Daoy (cell line): ENCODE measurements at places on chromosomes 11 and 22. TPM values are rescaled to one million over a fixed set of nuclear protein-coding genes. Genes with fewer than 3 reads are reported as not detected.

- no peak for DNase-seq
These were observed 13.1 kb downstream of the CELSR1 start for GRCh38 chr22:46524203-46524740.

DNA sequence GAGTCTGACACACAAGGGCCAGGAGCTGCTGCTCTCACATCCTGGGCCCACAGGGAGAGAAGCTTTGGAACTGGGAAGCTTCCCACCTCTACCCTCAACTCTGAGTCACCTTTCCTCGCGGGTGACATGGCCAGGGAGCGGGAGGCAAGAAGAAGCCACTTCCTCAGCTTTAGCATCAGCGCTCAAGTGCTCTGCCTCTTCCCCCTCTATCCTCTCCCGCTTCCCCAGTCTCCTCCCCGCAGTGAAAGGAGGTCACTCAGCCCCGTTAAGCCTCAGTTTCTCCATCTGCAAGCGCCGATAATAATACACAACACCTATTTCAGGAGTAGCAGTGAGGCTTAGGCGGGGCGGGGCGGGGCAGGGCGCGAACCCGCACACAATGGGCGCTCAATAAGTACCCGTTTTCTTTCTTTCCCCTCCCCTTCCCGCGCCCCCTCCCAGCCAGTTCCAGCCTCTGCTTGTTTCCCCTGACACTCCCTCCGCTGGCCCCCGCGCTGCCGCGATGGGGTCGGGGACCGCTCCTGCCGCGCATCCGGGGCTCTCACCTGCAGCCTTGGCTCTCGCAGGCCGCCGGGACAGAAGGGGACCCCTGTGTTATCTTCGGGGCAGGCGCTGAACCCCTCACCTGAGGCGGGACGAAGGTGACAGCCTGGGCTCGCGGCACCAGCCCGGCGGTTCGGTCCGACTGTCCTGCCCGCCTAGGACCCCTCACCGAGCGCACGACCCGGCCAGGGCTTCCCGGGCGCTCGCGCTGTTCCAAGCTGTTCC, 892 bp downstream of the GDPD5 start:
- peak; percentile 76 for DNase-seq

The POU2AF2 gene
- total RNA-seq: not detected in 2 replicates

- no peak for DNase-seq
These were observed 62.4 kb downstream of the APOL1 start for GRCh38 chr22:36315325-36315724.

The SLC22A6 gene
- not detected in 2 replicates for total RNA-seq

DNA sequence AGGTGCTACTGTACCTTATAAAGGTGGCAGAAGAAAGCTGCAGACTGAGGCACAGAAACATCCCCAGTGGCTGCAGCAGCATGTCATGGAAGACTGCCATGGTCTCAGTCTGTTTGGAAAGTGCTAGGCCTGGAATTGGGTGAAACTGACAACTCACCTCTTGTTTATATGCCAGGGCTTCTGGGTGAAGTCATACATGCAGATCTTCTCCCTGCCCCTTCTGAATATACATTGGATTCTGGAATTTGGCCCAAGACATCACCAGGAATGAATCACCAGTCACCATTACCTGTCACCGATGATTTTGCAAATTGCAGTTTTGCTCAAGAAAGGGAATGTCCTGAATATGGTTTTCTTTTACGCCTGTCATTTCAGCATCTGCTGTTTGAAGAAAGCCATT, at the start of gene PLET1:
TSS of gene PLET1 (minus strand) at position 371 of the 400 bp plus-strand sequence. CDS start at position 100, 271 bp downstream.
- no peak for DNase-seq

The ARHGAP42 gene
- total RNA-seq: 6.7 and 6.9 TPM in 2 replicates

DNA sequence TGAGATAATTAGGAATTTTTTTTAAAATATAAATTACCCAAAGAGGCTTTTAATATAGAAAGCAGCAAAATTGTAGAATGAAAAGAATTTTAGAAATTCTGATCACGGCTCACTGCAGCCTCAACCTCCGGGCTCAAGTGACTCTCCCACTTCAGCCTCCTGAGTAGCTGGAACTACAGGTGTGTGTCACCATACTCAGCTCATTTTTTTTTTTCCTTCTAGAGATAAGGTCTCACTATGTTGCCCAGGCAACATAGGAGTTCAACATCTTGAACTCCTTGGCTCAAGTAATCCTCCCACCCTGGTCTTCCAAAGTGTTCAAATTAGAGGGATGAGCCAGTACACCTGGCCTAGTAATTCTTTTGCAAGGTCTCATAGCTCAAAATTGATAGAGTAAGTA, 76.7 kb downstream of the ATG16L2 start:
- DNase-seq: no peak

The HBD gene
- not detected in 2 replicates for total RNA-seq

The NAALADL1 gene
- total RNA-seq: not detected in 2 replicates

The DDIAS gene
- 18.2 and 21.4 TPM in 2 replicates for total RNA-seq

The A4GALT gene
- 3.5 and 5.6 TPM in 2 replicates for total RNA-seq

DNA sequence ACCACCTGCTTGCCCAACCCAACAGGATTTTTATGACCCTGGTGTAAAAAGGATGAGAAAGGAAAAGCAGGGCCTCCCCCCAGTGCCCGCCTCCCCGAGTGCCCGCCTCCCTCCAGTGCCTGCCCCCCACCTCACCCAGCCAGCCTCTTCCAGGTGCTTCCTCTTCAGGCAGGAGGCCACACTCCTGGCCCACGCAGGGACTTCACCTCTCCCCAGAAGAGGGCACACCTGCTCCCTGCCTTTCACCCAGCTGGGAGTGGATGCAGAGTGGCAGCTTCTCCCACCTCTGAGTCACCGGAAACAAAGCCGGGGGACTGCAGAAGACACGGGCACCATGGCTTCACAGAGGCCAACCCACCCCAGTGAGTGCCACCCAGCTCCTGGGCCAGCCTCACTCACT, 16.1 kb downstream of the CPT1A start:
- DNase-seq: peak; percentile 53

The CSNK2A3 gene
- 1.3 and 2.4 TPM in 2 replicates for total RNA-seq

The SLC25A45 gene
- total RNA-seq: 0.23 TPM in 1 of 2 replicates, not detected in the other

DNA sequence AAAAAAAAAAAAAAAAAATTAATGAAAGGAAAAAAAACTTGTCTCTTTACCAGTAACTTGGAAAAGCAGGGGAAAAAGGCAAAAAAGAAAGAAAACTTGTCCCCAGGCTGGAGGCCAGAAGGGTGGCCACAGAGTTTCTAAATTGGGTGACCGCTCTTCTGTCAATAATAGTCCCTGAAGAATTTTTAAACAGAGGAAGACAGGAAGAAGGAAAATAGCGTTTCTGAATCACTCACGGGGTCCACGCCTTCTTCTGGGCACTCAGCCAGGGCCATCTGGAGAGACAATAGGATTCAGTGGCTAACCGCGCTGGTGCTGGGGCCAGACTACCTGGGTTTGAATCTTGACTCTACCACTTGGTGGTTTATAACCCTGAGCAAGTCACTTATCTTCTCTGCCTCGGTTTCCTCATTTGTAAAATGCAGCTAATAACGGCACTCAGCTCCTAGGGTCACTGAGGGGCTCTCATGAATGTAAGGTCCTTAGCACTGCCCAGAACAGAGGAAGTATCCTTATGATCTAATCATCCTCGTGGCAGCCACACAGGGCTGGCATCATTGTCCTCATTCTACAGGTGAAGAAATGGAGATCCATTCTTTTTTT, 7.0 kb downstream of the C11orf86 start:
- peak; percentile 94 for DNase-seq

The MYO18B gene
- not detected in 2 replicates for total RNA-seq

DNA sequence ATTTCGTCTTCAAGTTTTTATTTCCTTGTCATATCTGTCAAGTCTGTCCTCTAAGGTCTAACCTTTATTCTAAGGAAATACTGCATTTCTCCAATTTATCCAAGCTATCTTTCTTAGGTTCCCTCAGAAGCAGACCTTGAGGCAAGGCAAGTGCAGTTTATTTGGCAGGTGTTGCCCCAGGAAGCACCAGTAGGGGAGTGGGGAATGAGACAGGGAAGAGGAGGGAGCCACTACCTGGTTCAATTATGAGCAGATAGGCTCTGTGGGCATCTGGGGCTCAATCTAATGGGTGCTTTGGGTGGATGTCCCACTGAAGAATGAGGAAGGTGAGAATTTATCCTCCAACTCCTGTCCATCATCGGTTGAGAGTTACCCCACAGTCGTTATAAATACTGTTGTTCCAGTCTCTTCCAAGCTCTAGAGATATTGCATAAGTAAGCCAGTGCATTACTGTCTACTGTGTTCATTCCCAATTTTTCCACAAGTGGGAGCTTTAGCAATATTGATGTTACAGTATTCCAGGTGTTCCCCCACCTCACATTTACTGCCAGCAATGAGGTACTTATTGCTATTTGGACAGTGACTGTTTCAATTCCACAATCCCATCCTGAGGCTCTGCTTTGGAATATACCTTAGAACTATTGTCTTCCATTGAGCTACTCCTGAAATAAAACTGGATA, 154.9 kb upstream of the CEP126 start:
- no peak for DNase-seq

- no peak for DNase-seq
These were observed 296.1 kb downstream of the RAB38 start for GRCh38 chr11:87879118-87879517.

DNA sequence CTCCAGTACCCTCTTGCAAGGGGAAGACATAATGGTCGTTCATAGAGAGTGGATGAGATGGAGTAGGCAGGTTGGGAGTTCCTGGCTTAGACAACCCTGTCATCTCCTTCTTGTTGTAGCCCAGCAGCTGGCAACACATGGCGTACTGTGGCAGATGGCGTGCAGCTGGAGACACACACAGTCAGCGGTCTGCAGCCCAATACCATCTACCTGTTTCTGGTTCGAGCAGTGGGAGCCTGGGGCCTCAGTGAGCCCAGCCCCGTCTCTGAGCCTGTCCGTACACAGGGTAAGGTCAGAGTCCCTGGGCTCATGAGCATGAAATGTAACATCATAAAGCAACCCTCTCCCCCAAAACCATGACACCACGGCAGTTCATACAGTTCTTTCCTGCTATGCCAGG, 8.7 kb downstream of the ROBO3 start:
- no peak for DNase-seq

DNA sequence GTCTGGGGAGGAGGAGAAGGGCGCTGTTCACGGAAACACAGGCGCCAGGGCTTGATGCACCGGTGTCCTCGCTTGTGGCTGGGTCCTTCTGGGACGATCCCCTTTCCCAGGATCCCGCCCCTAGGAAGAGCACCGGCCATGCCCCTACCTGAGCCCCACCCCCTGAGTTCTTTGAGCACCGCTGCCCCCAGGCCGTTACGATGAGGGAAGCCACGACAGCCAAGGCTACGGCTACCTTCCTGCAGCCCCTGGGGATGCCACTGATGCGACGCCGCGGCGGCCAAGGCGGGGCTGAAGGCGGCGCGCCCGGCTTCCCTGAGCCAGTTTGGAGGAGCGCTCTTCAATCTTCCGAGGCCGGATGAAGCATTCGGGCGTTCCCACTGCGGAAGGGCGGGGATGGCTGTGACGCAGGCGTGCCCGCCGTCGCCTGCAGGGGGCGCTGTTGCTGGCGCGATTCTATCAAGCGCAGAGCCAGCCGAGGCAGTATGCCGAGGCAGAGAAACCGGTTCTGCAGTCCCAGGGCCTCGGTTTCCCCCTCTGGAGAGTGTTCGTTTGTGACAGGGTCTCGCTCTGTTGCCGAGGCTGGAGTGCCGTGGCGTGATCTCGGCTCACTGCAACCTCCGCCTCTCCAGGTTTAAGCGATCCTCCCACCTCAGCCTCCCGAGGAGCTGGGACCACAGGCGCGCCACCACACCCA, 9.7 kb upstream of the NEFH start:
- DNase-seq: peak; percentile 83

GRCh38 chr11:16099343-16099900, 256.9 kb downstream of the SOX6 start:
- no peak for DNase-seq

The CYB5R2 gene
- 1.1 and 3.2 TPM in 2 replicates for total RNA-seq

DNA sequence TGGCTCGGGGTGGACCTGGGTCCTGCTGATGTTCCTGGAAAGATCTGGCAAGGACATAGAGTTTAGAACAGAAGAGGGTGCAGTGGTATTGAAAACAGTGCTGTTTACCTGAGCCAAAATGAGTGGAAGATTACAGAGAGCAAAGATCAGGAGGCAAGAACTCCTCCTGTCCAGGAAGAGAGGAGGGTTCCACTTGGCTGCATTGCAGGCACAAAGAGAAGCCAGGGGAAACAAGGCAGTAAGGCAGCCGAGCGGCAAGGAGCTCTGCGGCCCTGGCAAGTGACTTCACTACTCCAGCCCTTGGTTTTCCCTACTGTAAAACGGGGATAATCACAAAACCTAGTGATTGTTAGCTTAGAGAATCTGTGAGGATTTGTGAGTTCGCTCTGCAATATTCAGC, 3.7 kb upstream of the PACSIN2 start:
- DNase-seq: no peak

DNA sequence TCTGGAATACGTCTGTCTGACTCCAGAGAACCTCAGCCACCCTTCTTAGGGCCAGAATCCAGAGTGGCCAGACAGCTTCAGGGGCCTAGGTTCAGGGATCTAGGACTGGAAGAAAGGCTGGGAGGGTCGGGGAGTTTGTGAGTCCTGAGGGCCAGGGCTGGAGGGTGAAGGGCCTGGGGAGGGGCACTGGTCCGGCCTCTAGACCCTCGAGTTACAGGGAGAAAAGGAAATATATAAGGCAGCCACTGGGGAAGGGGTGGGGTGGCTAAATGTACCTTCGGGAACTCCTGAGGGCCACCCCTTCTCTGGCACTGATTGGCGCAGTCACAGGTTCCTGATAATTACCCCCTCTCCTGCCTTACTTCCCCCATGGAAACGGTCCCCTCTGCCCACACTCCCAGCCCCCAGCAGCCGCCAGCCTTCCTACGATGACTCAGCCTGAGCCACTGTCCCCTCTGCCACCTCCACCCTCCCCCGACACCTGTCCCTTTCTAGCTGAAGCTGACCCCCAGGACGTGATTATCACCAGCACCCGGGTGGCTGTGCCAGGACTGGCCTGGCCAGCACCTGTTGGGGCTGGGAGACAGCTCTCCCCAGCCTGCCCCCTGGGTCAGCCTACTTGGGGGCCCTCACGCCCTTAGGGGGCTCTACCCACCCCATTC, 26.4 kb downstream of the MB start:
- no peak for DNase-seq

DNA sequence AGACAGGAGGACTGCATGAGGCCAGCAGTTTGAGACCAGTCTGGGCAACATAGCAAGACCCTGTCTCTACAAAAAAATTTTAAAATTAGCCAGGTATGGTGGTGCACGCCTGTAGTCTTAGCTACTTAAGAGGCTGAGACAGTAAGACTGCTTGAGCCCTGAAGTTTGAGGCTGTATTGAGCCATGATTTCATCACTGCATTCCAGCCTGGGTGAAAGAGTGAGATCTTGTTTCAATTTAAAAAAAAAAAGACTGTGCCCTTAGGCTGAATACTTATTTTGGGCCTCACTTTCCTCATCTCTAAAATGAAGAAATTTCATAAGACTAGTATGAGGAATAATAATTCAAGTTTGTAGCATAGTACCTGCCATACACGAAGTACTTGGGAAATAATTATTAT, 6.9 kb downstream of the AQP11 start:
- DNase-seq: no peak
